Midbrain (tissue), 1 donor: ENCODE measurements at places on chromosomes 12 and 14.

GRCh38 chr12:67526129-67526528 lies 122.4 kb upstream of the DYRK2 start:
- no peak for DNase-seq

DNA sequence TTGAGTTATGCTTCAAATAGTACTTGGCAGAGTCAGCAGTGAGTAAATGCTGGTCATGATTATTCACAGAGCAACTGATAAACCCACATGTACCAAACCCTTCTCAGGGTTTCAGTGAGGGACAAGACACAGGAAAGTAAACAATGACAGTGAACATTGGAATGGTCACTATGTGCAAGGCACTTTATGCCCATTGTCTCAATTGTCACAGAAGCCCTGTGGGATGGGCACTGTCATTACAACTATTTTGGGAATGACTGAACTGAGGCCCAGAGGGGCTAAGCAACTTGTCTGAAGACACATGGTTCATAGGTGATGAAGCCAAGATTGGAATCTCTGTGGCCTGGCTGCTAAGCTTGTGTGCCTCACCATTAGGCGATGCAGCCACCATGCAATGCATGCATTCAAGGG lies 238.5 kb downstream of the RBM19 start:
- DNase-seq = no peak

DNA sequence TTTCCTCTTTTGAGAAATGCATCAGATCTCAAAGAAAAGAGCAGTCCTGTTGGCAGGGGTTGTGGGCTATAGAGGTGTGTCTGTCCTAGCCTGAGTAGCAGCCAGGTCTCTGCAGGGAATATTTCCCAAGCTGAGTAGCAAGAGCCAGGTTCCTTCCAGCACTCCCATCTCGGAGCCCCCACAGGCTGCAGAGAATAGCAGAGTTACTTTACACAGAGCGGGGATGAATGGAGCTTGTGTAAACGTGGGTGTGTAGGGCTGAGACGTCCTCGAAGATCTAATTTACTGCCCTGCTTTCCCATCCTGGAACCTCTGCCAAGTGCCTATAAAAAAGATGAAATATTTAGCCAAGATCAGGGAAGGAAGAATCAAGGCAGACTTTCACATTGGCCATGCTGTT lies 156.6 kb downstream of the TSPAN9 start:
- no peak for DNase-seq

GRCh38 chr12:53493610-53494391 lies 5.5 kb downstream of the MAP3K12 start:
- DNase-seq = peak; percentile 36

DNA sequence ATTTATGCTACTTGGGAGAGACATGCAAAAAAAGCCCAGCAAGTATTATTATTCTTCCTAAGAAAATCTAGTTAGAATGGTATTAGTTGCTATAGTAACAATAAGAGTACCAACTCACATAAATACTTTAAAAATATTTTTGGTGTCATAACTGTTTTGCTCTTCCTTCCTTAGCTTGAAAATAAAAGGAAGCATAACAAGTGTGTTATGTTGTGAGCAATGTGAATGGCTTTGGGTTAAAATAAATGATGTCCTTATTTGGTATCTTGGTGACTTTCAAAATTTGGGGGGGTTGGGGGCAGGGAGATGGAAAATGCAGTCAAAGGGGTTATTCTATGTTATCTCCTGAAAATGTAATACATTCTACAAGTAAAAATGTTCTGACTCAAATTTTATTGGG lies 91.0 kb downstream of the ELK3 start:
- no peak for DNase-seq

GRCh38 chr12:25686351-25686750 lies 133.3 kb upstream of the LMNTD1 start:
- no peak for DNase-seq

- DNase-seq = no peak
Measured at GRCh38 chr12:61808856-61809255, 451.3 kb upstream of the USP15 start.

- no peak for DNase-seq
Measured at GRCh38 chr12:12219664-12220063, 47.2 kb downstream of the LRP6 start.

DNA sequence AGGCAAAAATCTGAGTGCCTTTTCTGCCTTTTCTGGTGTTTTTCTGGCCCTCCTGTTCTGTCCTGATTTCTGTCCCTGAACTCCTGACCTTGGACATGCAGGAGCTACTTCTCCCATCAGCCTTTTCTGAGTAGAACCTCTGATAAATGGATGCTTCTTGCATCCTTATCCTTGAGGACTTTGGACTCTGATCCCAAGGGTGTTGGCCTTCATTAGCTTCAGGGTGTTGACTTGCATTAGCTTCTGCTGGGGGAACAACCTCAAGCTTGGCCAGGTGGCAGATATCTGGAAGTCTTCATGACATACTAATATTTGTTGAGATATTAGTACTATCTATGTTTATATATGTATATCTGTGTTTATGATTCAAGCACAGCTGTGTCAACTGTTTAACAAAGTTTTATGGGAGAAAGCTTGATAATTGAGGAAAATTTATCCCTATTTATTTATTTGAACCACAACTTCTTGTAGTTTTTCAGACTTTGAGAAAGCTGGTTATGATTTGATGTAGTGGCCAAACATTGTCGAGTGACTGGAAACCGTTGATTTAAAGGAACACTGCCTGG lies 124.3 kb downstream of the CHST11 start:
- no peak for DNase-seq

DNA sequence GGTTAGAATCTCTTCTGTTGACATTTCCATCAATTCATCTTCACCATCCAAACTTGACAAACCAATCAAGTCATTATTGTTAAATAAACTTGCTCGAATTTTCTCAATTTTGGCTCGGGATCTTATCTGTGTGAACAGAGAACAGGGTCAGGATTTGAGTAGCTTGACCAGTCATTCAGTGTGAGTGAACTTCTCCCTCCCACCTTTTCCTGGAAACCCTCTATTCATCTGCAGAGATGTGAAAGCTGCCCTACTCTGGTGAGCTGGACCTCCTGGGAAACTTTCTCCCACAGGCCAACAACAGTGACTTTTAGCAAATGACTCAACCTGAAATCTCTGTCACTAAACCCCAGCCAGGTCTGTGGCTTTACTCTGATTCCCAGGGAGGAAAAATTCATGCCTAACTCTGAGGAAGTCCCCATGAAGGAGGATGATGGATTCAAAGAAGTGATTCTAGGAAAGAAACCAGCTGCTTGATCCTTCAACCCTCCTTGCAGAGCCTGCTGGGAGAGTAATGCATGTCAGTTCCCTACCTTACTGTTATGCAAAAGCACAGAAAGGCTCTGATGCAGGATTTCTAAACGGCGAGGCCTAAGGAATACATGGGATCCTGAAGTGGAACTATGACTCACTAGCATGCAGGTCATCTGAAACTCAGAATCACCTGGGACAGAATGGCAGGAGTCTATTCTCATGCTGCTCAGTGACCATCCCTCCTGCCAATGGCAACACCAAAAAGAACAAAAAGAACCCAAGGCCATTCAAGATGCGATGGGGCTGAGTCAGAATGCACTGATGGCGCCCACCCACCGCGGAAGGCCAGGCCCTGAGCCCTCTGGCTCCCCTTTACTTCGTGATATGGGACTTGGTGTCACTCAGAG lies 58.0 kb downstream of the TRAFD1 start:
- DNase-seq = peak; percentile 78

GRCh38 chr14:99559286-99559990 lies 44.6 kb downstream of the CCDC85C start:
- DNase-seq = no peak

- DNase-seq = no peak
Measured at GRCh38 chr14:91402771-91403600, 14.6 kb downstream of the CCDC88C start.

DNA sequence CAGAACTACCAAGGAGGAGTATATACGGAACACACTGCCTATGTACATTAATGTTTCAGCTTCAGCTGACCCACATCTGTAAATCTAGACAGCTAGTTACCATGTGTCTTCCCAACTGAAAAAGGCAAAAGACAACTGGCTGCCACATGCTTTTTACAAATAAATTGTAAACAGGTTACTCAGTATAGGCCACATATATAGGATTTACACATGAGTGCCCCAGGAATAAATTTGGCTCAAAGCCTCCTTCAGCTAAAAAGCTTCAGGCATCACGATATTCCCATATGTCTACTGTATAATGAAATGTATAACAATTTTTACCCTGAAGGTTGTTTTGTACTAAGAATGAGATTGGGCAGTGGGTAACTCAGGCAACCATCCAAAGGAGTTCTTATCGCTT lies 175.9 kb upstream of the BMP4 start:
- no peak for DNase-seq

- DNase-seq = peak; percentile 6
Measured at GRCh38 chr12:107544937-107545336, 140.7 kb upstream of the PWP1 start.
